ENCODE measurements at places on chromosomes 12 and 14.
A peak's percentile ranks its signal among the peaks of the same experiment; 100 is the strongest.

- DNase-seq, result no peak
These were observed 50.7 kb downstream of the ZC3H14 start for GRCh38 chr14:88613552-88614010.

DNA sequence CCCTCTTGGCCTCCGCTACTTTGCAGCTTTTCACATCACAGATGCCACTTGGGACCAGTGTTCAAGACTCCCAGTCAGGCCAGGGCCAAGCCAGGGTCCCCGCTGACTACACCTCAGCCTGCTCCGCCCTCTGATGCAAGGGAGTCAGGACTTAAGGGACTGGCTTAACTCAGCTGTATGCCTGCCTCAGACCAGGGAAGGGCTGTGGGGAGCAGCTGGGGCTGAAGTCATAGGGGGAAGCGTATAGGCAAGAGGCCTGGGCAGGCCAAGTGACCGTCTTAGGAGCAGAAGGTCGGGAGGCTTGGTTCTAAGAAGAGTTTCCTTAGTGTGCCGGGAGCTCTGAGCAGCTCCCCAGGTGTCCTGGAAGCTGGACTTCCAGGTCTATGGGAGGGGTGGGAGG, 21.9 kb downstream of the KDM2B start:
- DNase-seq, result no peak

- DNase-seq, result no peak
These were observed 87.6 kb upstream of the MED13L start for GRCh38 chr12:116365114-116365513.

- no peak for DNase-seq
These were observed 21.0 kb downstream of the TCP11L2 start for GRCh38 chr12:106323537-106323936.

DNA sequence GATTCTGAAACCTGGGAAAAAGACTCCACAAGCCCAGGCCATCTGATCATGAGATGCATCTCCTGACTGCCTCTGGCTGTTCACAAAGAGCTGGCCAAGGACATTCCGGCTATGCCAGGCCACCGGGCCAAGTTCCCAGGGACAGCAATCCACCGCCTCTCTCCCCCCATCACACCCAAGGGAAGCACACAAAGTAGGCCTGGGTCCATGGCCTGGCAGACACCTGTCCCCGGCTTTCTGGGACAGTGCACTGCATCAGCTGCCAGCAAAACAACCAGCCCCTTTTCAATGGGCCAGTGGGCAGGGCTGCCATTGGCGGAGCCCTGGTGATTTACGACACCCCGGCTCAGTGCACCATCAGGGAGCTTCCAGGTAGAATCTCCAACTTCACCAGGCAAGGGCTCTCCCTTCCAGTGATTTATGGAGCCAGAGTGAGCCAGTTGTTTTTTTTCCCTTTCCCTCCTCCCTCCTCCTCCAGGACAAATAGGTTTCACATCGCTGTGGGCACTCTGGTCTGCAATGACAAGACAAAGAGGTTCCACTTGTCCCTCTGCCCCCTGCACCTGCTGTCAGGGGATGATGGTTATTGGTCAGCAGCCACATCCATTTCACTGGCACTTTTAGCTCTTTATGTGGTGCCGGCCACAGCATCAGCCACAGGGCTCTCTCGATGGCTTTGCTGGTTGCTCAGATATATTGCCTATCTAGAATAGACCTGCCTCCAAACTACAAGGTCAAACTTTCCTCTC, 149.6 kb downstream of the SLC38A6 start:
- DNase-seq, result no peak

GRCh38 chr12:91333966-91334365, 151.3 kb upstream of the DCN start:
- no peak for DNase-seq

GRCh38 chr12:122545855-122546254, 18.8 kb downstream of the KNTC1 start:
- no peak for DNase-seq

DNA sequence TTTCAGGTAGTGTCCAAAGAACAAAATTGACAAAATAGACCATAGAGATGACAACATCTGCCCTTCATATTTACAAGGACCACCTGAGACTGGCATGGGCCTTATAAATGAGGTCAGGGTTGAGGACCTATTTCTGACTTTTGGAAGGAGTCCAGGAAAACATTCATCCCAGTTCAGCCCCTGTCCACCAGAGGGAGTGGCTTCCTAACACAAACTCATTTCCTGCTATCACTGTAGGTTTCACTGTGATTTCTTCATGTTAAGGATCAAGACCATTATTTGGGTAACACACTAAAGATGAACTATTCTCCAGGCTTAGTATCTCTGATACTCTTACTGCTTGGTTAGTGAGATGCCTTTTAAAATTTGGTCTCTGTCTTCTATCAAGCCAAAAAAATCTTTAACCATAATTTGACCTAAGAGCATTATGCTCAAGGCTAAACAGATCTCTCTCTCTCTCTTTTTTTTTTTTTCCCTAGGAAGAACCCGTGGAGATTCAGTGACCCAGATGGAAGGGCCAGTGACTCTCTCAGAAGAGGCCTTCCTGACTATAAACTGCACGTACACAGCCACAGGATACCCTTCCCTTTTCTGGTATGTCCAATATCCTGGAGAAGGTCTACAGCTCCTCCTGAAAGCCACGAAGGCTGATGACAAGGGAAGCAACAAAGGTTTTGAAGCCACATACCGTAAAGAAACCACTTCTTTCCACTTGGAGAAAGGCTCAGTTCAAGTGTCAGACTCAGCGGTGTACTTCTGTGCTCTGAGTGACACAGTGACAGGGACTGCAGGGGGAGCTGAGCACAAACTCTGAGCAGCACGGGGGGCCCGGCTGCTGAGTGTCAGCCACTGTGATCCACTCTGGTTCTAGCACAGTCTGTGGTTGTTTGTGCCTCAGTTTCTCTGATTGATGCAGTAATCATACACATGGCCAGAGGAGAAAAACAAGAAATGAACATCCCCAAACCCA, 267.6 kb upstream of the OR4E1 start:
- peak; percentile 36 for DNase-seq

DNA sequence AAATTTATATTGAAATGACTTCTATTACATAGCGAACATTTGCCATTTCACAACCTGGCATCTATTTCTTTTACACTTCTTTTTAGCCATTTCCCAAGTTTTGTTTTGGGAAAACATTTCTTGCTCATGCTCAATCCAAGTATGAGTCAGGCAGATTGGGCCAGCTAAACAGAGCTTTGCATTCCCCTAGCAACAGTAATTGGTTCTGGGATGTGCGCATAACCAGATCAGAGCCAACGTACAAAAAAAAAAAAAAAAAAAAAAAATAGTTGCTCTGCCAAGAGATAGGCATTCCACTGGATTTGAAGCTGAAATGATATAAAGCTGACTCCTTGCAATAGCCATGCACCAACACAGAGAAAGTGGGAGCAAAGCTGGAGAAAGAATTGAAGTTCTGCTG, 37.5 kb downstream of the PLCZ1 start:
- no peak for DNase-seq

GRCh38 chr12:12559719-12560296, 2.9 kb downstream of the DUSP16 start:
- DNase-seq, result no peak

- peak; percentile 59 for DNase-seq
These were observed 16.3 kb downstream of the RAPGEF3 start for GRCh38 chr12:47742253-47742825.

GRCh38 chr12:82781309-82781997, 94.7 kb downstream of the TMTC2 start:
- DNase-seq, result no peak

GRCh38 chr12:51661836-51662235, 70.8 kb downstream of the SCN8A start:
- DNase-seq, result no peak

- no peak for DNase-seq
These were observed 47.6 kb upstream of the PPP1CC start for GRCh38 chr12:110790301-110790700.

- DNase-seq, result no peak
These were observed 230.8 kb downstream of the NUAK1 start for GRCh38 chr12:105907982-105908381.

All from central memory CD4-positive, alpha-beta T cell (primary cell).